ENCODE measurements at places on chromosomes 13 and 19.

GRCh38 chr19:31570718-31571117 lies 221.5 kb upstream of the TSHZ3 start:
- DNase-seq = peak; percentile 41

GRCh38 chr19:1040476-1041271 lies 767 bp downstream of the ABCA7 start:
- peak; percentile 55 for DNase-seq

DNA sequence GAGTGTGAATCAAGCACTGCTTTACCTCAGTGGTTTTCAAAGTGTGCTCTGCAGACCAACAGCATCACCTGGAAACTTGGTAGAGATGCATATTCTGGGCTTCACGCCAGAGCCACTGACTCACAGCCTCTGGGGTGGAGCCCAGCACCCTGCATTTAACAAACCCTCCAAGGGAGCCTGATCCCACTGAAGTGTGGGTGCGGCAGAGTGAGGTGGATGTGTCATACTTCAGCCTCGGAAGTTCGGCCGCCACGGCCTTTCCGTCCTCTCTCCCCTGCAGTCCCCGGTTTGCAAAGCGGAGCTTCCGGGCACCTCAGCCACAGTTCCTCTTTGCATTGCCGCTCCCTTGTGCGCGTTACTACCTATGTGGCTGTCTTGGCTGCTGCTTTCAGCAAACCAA lies 33.3 kb upstream of the MICU2 start:
- no peak for DNase-seq

DNA sequence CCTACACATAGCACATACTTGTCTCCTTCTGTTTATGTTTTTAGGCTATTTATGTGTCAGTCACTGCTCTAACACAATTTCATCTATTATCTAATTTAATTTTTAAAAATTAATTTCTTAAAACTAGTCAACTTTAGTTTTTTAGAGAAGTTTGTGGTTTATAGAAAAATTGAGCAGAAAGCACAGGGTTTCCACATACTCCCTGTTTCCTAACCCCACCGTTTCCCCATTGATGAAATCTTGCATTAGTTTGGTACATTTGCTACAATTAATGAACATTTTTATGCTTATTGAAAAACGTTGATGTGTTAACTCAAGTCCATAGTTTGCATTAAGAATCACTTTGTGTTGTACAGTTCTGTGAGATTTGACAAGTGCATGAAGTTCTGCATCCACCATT lies 53.5 kb downstream of the TNFSF13B start:
- no peak for DNase-seq

- DNase-seq = no peak
Observed at GRCh38 chr19:42038666-42039065, 31.3 kb downstream of the GRIK5 start.

DNA sequence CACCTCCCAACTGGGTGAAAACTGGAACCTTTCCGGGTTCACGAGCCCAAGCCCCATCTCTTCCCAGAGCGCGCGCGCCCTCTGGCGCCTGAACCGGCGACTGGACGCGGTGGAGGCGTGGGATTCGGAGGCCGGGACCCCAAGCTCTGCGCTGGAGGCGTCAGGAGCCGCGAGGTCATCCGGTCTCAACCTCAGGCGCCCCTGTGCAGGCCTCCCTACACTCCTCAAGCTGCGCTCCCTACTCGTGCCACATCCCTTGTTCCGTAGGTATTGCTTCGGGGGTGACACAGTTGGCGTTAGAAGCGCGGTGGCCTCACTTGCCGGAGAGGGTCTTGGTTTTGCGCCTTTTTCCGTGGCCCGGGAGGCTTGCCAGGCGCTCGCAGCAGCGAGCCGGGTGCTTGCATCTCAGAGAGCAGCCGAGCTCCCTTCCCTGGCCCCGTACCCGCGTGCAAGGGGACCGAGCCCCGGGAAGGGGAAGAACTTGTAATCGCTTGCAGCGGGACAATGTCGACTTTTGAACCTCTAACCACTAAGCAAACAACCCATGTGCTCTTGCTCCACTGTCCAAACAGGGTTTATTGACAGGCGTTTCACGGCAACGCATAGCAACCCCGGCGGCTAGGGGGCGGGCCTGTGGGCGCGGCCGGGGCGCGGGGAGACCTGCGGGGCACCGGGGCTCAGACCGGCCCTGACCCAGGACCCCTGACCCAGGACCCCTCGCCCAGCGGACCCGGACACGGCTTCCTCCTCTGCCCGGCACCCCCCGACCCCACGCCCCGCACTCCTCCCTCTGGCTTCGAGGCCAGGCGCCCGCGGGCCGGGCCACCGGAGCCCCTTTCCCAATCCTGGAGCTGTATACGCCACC lies 8.5 kb downstream of the CDX2 start:
- DNase-seq = peak; percentile 92

GRCh38 chr19:40005691-40006272 lies 8.9 kb downstream of the ZNF546 start:
- DNase-seq = no peak

GRCh38 chr19:47421844-47422395 lies 2.6 kb upstream of the MEIS3 start:
- no peak for DNase-seq

GRCh38 chr13:39892721-39893685 lies 237.5 kb downstream of the COG6 start:
- DNase-seq = no peak

GRCh38 chr13:46307554-46307953 lies 79.5 kb downstream of the RUBCNL start:
- DNase-seq = no peak

DNA sequence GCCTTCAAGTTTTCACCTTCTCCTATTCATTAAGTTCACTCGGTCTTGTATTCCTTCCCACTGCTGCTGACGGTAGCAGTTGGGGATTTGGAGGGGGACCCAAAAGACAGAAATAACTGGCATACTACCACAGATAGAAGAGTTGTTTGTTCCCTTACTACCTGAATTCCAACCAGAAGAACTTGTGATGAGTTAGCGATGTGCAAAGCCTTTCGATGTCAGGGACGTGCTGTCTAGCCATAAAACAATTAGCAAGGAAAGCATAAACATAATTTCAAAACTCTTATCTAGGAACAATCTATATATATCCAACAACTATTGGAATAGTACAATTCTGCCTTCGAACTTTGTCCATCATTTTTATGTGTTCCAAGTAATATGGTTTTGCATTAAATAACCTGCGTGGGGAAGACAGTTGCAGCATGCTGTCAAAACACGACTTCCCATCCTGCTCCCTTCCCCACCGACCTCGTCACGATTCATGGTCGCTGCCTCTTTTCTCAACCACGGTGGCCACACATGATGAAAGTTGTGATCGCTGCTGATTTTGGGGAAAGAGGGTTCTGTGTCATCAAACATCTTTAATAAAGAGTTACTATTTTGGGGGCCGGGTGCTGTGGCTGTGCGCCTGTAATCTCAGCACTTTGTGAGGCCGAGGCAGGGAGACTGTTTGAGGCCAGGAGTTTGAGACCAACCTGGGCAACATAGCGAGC lies 3.8 kb upstream of the SLC7A9 start:
- no peak for DNase-seq

DNA sequence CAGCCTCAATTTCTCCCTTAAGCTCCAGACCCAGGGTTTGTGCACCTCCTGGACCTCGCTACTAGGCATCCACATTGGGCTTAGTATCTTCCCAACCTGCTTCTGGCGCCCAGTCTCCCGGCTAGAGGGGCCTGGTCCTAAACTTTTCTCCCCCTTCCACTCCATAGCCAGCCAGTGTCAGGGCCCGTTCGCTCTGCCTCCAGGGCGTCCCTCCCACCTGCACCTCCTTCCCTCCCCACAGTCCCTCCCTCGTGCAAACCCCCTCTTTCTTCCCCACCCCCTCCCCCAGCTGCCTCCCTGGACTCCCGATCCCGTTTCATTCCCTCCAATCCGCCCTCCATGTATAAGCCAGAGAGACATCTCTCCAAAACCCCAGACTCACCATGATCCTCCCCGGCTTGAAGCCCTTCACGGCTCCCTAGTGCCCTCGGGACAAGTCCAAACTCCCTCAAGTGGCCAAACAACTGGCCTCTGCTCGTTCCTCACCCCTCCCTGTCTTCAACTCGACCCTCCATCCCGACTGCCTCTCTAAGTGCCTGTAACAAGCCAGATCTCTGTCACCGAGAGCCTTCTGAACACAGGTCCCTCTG lies 997 bp upstream of the SAMD4B start:
- peak; percentile 68 for DNase-seq

- DNase-seq = no peak
Observed at GRCh38 chr19:10211061-10211460, 16.3 kb upstream of the DNMT1 start.

- DNase-seq = peak; percentile 56
Observed at GRCh38 chr19:13920940-13921747, 15.1 kb downstream of the CC2D1A start.

- no peak for DNase-seq
Observed at GRCh38 chr19:37654118-37654517, 1.1 kb downstream of the ZFP30 start.

GRCh38 chr13:35957241-35957731 lies 173.9 kb downstream of the DCLK1 start:
- no peak for DNase-seq

DNA sequence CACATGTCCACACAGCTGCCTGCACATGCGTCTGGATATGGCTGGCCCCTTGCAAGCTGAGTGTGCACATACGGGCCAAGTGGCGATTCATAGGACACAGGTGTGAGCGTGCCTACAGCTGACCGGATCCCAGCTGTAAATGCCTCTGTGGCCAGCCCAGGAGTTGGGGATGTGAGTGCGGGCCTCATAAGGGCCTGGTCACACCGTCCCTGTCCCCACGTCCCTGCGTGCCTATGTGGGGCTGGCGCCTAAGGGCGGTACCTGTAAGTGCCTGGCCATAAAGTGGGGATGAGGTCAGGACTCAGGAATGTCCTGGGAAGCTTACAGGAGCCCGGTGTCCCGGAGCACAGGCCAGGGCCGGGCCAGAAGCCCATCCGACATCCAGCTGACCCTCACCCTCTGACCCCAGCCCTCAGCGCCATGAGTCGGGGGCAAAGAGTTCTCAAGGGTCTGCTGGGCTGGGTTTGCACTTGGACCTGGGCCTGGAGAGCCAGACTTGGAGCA lies 1.3 kb upstream of the ARHGAP45 start:
- no peak for DNase-seq

- no peak for DNase-seq
Observed at GRCh38 chr19:38919837-38920601, 8.0 kb upstream of the CCER2 start.

- no peak for DNase-seq
Observed at GRCh38 chr19:32251634-32252332, 93.6 kb upstream of the ZNF507 start.

GRCh38 chr19:1773184-1773583 lies 19.9 kb downstream of the ONECUT3 start:
- DNase-seq = no peak

- DNase-seq = peak; percentile 53
Observed at GRCh38 chr13:112973577-112973951, 4.5 kb downstream of the MCF2L start.

- DNase-seq = peak; percentile 37
Observed at GRCh38 chr19:52190487-52191293, 838 bp downstream of the PPP2R1A start.

GRCh38 chr13:48161530-48162179 lies 66.8 kb upstream of the MED4 start:
- DNase-seq = no peak

DNA sequence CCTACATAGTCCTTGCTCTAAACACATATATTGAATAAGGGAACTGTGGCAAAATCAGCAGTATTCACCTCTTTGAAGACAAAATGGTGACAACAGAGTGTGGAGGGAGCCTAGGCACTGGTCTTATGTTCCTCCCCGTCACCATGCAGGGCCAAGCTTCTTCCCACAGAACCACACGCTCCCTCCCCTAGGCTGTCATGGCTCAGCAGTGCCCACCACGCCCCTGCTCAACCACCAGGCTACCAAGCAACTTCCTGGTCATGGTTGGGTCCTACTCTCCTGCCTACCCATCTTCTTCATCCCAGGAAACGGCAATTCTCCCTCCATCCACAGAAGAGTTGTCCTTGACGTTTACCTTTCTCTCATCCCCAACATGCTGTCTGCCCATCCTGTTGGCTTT lies 126.1 kb downstream of the CRYL1 start:
- no peak for DNase-seq

- no peak for DNase-seq
Observed at GRCh38 chr13:43122791-43123190, 99.4 kb downstream of the DNAJC15 start.

GRCh38 chr13:66427458-66427861 lies 802.7 kb downstream of the PCDH9 start:
- DNase-seq = no peak

- DNase-seq = no peak
Observed at GRCh38 chr19:38830039-38830733, 1.4 kb downstream of the ECH1 start.

GRCh38 chr13:83878691-83879430 lies 3.4 kb downstream of the SLITRK1 start:
- DNase-seq = no peak

DNA sequence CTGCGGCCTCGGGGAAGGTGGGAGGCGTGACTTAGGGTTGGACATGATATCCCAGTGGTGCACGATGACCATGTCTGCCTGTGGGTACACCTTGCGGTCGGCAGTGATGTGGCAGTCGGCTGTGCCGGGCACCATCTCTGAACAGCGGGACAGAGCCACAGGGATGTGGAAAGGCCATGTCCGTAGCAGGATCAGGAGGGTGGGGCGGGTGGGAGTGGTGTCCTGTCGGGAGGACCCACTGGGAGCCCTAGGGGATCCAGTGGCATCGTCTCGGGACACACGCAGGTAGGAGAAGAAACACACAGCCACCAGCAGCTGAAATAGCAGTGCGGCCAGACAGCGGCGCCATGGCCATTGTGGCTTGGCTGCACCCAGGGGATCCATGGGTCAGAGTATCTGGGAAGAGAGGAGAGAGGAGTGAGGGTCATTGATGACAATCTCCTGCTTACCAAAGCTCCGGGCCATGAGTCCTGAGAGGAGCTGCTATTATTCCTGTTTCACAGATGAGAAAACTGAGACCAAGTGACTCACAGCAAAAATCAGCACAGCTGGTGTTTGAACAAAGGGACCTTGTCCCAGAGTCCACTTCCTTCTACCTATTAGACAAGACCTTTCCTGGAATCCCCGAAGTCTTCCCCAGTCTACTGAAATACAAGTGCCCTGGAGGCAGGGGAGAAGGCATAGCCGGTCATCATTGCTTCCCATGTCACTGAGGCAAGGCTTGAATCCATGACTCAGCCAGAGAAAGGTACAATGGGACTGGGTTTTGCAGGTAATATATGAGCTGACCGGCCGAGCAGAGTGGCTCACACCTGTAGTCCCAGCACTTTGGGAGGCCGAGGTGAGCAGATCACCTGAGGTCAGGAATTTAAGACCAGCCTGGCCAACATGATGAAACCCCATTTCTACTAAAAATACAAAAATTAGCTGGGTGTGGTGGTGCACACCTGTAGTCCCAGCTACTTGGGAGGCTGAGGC lies 5.2 kb upstream of the FUT6 start:
- no peak for DNase-seq

GRCh38 chr19:1512671-1513498 lies at the start of gene ADAMTSL5:
Gene ADAMTSL5, minus strand, starts transcription at chr19:1513019. Its CDS starts 2,076 bp downstream, at chr19:1510943.
- no peak for DNase-seq

Data from NCI-H526 (cell line).